ENCODE measurements at places on chromosomes 5 and 9. TPM values are rescaled to one million over a fixed set of nuclear protein-coding genes. Genes with fewer than 3 reads are reported as not detected.

GRCh38 chr5:39080597-39081204 is 6.5 kb upstream of the RICTOR start:
- DNase-seq: peak; percentile 79

GRCh38 chr9:68961587-68961986 is 52.3 kb downstream of the PRKACG start:
- no peak for DNase-seq

DNA sequence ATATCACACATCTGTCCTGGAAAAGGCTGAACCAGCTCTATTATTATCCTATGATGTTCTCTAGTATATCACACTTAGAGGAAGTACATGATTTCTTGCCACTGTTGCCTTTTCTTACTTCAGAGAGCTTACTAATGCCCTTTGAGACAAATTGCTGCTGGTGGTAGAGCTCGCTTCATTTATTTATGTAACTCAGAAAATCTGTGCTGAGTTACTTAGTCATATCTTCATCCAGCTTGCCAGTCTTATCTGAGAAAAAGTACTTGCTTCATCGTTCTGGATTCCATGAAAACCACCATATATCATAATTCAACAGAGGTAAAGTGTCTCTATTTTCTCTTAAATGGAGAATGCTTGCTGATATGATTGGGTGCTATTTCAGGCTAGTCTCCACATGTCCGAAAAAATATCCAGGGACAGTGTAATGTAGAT is 26.6 kb downstream of the PTPDC1 start:
- no peak for DNase-seq

- DNase-seq: no peak
Observed at GRCh38 chr9:122218935-122219855, 9.6 kb downstream of the LHX6 start.

PRDM9 gene
- total RNA-seq: not detected

CBY3 gene
- total RNA-seq: not detected

DNA sequence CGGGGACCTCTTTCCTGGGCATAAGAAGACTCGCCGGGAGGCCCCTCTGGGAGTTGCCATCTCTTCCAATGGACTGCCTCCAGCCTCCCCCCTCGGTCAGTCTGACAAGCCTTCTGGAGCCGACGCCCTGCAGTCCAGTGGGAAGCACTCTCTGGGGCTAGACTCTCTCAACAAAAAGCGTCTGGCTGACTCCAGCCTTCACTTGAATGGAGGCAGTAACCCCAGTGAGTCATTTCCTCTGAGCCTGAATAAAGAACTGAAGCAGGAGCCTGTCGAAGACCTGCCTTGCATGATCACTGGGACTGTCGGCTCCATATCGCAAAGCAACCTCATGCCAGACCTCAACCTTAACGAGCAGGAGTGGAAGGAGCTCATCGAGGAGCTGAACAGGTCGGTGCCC is 28.4 kb upstream of the LTC4S start:
- peak; percentile 82 for DNase-seq

ANKRD34B gene
- 4.4 TPM for total RNA-seq

ZNF608 gene
- 59.6 TPM for total RNA-seq

GRCh38 chr5:132099076-132099748 is 25.6 kb downstream of the CSF2 start:
- DNase-seq: no peak

GRCh38 chr9:71183251-71183650 is 61.8 kb upstream of the TRPM3 start:
- DNase-seq: no peak

DNA sequence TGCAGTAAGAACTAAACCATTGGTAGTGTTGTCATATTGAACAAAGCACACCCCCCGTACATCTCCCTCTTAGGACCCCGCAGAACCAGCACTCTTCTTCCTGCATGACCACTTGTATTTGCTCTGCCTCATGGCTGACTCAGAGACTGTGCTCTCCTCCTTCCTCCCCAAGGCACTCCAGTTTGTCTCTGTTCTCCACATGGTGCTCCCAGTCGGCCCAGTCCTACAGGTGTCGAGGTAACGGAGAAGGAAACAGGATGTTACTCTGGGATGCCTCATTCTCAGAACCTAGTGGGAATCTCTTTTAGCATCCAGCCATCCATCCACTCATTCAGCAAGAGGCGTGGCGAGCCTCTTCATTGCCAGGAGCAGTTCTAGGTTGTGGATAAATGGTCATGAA is 97.0 kb upstream of the NIPAL4 start:
- DNase-seq: no peak
